PC-3 (cell line): ENCODE measurements at places on chromosomes 3 and 15. TPM values are rescaled to one million over a fixed set of nuclear protein-coding genes. Genes with fewer than 3 reads are reported as not detected.

CDC25A gene
- 42.4 and 43.0 TPM in 2 replicates for total RNA-seq

IL1RAP gene
- 5.0 and 13.4 TPM in 2 replicates for total RNA-seq

MESP2 gene
- 1.1 and 1.3 TPM in 2 replicates for total RNA-seq

TKT gene
- total RNA-seq: 380 and 486 TPM in 2 replicates

PDIA3 gene
- 187 and 210 TPM in 2 replicates for total RNA-seq

APOD gene
- total RNA-seq: 0.29 TPM in 1 of 2 replicates, not detected in the other

ROPN1 gene
- total RNA-seq: not detected in 2 replicates

NR1I2 gene
- total RNA-seq: 0.04 TPM in 1 of 2 replicates, not detected in the other

TPRA1 gene
- 25.7 and 34.0 TPM in 2 replicates for total RNA-seq

ATR gene
- 15.6 and 25.7 TPM in 2 replicates for total RNA-seq

SLC24A5 gene
- not detected in 2 replicates for total RNA-seq
